ENCODE measurements at places on chromosomes 2 and 18.

- DNase-seq: no peak
Observed at GRCh38 chr2:120943403-120944034, 207.9 kb downstream of the GLI2 start.

- no peak for DNase-seq
Observed at GRCh38 chr18:24296276-24296675, 101.3 kb downstream of the OSBPL1A start.

- no peak for DNase-seq
Observed at GRCh38 chr18:58481321-58482180, 147.3 kb downstream of the ALPK2 start.

- DNase-seq: no peak
Observed at GRCh38 chr2:231581328-231581727, 11.3 kb upstream of the TEX44 start.

- DNase-seq: no peak
Observed at GRCh38 chr18:6396847-6397246, 17.9 kb downstream of the L3MBTL4 start.

DNA sequence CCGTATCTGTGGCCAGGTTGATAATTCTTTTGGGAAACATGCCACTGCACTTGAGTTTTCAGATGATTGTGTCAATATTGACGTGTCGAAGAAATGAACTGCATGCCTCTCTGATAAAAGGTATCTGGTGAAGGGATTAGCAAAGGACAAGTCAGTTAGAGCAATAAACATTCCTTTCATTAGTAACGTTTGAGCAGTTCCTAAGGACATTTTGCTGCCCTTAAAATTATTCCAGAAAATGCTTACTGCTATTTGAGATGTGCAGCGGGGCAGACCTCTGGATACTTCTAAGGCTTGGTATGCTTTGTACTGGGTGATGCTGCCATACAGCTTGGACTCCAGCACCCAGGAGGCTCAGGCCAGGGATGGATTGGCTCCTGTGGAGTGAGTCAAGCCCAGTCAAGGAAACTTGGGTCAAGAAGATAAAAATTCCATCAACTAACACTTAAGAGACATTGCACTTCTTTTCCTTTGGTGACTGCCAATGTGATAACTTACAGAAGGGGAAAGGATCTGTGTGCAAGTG, 166.7 kb downstream of the FHOD3 start:
- DNase-seq: no peak

DNA sequence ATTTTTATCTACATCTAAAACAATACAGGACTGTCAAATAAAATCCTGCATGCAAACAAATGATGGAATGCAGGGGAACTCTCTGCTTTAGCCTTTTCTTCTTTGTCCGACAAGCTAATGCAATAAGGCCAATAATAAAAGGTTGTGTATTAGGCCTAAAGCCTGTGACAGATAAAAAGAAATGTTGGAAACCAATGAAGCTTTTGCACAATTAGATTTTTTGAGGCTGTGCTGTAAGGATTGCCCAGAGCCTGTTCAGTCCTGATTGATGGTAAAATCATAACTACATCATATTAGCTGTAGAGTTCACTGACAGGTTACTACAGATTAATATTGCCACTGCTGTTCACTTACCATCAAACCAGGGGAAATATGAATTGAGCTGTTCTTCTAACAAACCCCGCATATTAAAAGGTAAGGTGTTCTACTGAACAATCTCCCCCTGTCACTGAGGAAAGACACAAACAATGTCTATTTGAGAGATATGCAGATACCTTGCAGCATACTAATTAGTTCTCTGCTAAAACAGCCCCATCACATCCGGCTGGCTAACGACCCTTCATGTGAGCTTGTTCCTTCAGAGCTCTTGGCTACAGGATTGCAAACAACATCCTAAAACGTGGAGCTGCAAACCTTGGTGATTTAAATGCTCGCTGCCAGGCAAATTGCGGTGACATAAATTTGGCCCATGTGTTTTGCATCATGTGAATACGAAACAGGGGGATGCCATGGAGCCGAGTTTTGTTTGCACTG, 305.4 kb downstream of the MTX2 start:
- no peak for DNase-seq

- no peak for DNase-seq
Observed at GRCh38 chr18:49189772-49190171, 239.0 kb upstream of the SMAD7 start.

DNA sequence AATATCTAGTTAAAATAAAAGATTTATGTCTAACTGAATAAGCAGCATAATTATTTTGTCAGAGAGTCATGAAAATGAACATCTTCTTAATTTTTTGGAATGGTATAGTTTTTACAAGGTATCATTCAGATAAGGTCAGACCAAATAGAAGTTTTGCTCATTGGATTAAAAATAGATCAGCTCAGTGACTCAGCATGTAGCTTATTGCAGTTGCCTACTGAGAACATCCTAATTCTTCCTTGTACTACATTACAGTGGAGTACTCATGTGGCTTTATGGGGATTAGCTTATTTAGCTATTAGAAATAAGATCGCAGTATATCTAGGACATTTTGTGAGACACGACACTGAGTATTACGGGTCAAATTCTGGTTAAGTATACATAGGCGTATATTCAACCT, 38.2 kb upstream of the PPM1B start:
- DNase-seq: peak; percentile 13

DNA sequence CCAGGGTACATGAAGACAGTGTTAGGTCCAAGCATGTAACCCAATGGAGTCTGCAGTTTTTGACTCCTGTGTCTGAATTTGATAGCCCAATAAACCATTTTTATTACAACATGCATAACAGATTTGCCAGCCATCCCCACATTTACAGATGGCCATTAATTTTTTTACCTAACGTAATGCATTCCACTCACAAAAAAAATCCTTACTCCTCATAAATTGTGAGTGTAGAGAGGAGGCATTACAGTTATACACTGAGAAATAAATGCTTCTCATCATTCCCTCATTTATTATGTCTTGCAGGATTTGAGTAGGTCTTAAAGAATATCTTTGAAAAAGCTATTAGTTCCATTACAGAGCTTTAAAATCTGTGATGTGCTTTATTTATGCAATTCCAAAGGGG, 193.8 kb downstream of the CMPK2 start:
- DNase-seq: no peak

GRCh38 chr2:37554155-37554510, 117.3 kb downstream of the CDC42EP3 start:
- no peak for DNase-seq

- no peak for DNase-seq
Observed at GRCh38 chr2:62340994-62341484, 145.1 kb downstream of the B3GNT2 start.

DNA sequence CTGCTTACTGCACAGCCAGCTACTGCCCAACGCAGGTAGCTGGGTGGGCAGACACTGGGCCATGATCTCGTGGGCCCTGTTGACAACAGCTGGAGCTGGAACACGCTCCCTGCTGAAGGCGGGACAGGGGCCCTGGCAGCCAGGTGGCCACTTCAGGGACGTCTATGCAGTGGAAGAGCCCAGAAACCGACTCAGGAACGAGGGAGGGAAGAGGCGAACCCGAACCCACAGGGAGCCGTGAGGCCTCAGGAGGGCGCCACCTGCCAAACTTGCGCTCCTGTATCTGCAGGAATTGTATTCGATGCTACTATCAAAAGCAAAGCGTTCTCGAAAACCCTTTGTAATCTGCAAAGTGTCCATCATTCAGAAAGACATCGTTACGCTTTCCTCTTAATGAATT, 198.4 kb downstream of the EIPR1 start:
- no peak for DNase-seq

GRCh38 chr2:212940816-212941215, 210.6 kb downstream of the IKZF2 start:
- DNase-seq: peak; percentile 8

- DNase-seq: peak; percentile 36
Observed at GRCh38 chr2:40625849-40626248, 174.0 kb upstream of the SLC8A1 start.

- DNase-seq: peak; percentile 55
Observed at GRCh38 chr2:28356095-28356911, 36.4 kb upstream of the FOSL2 start.

DNA sequence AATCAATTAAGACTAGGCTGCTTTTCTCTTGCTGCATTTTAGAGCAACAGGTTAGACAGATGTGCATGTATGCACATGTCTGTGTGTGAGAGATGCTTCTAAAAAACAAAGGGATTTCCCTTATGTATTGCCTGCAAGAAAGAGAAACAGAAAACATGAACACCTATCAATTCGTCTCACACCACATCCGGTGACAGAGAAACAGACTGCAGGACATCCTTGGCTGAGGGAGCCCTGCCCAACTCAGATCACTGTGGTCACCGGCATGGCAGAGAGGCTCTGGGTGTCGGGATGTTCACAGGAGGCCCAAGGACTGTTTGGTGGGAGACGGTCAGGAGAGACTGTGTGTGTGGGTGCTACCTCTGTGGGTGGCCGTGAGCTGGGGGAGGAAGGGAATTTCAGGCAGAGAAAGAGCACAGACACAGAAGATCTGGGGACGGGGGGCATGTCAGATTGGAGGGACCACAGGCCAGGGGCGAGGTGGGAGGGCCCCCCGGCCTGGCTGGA, 24.9 kb downstream of the FHL2 start:
- DNase-seq: no peak

DNA sequence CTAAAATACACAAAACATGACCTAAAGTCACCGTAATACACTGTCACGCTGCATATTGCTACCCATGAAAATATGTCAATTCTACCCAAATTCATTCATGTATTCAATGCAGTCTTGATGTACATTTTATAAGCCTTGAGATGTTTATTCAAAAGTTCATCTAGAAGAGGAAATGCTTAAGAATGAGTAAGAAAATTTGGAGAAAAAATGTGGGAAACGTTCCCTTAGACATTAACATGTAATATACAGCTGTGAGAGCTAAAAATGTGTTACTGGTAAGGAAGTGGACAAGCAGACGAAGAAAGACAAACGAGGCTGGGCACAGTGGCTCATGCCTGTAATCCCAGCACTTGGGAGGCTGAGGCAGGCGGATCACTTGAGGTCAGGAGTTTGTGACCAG, 37.3 kb downstream of the THAP4 start:
- no peak for DNase-seq

DNA sequence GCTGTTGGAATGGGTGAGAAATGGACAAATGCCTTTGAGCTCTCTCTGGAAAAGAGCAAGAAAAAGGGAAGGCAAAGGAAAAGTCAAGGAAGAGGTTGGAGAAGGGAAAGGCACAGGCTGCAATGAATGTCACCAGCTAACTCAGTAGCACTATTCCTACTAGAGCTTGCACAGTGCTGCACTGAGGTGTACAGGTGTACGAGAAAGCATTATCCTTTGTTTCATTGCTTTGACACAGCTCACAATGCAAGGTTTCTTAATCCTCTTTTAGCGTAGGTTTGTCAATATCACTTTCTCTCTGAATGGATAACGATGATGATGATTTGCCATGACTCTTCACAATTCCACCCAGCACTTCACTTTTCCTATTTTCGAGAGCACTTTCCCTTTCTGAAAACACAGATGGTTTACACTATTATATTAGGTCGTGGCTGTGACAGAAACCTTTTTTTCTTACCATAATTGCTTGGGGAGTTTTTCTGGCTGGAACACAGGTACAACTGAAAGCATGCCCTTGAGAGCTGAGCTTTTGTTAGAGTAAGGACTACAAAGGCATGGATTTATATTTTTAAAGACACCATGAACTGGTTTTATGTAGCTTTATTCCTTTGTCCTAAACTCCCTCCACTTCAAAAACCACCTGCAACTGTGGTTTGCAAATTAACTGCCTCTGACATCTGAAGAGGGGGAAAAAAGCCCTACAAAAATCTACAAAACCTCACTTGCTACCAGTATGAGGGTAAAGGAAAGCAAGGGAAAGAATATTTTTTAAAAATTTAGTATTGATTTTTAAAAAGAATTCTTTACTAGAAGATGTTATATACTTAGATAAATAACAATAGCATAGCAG, 265.5 kb downstream of the TGIF1 start:
- DNase-seq: no peak

DNA sequence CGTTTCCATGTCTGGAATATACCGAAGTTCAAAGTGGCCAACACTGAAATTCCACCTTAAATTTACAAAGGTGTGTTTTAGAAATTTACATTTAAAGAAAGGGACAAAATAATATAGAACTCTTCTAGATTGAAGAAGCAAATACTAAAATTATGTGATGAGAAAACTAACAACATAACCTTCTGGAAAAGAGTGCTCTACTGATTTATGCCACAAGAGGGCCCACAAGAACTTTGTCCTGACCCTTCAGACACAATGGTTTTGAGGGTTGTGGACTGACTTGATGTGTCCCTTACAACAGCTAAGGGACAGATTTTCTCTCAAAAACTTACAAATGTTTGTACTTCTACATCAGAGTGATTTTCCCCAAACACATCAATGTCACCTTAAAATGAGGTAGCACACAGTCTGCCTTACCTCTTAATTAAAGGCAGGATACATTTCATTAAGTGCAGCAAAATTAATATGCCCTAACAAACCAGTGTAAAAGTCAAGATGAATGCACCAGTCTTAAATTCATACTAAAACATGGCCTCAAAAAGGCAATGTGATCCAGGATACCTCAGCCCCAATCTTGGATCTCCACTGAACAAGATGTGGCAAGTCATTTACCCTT, 36.2 kb downstream of the EIF2AK3 start:
- peak; percentile 37 for DNase-seq

DNA sequence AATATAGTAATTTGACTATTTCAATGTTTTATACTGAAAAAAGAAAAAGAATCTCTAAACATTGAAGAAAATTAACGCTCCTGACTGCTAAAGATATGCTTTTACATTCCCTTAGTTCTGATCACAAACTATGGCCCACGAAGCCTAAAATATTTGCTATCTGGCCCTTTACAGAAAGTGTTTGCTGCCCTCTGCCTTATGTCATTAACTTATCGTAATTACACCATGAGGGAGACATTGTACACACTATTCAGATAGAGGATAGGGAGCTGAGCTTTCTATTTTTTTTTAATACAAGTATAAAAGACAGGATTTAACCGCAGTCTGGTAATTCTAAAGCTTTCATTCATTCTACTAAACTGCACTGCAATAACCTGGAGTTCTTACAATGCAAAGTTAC, 393.1 kb upstream of the DCC start:
- DNase-seq: no peak

GRCh38 chr2:26883956-26884355, 36.0 kb downstream of the DPYSL5 start:
- no peak for DNase-seq

- DNase-seq: no peak
Observed at GRCh38 chr2:149899390-149899789, 311.8 kb upstream of the MMADHC start.

GRCh38 chr2:128618642-128619041, 300.0 kb upstream of the HS6ST1 start:
- no peak for DNase-seq

DNA sequence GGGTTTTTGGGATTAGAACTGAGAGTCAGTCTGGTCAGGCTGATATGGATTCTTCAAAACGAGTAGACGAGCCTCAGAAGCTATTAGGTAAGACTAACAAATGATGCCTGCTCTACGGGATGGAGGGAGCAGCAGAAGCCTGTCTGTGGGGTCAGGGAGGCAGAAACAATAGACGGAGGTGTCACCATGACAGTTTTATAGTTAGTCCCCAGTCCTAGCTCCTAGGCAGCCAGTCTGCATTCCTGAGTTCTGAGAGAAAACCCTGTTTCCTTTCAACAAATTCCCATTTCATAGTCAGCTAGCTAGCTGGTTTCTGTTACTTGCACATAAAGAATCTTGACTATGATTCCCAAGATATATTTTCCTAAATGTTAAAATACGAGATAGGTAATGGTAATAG, 542.1 kb downstream of the PID1 start:
- no peak for DNase-seq

Data from AG04450 (cell line).